ENCODE measurements at places on chromosomes 6 and 20. TPM values are rescaled to one million over a fixed set of nuclear protein-coding genes. Genes with fewer than 3 reads are reported as not detected.

Gene SAMD3
- not detected for total RNA-seq

Gene BEND3
- 1.2 TPM for total RNA-seq

Gene NKAPL
- under 0.01 TPM for total RNA-seq

Gene NXT1
- total RNA-seq = 29.3 TPM

Gene ISM1
- total RNA-seq = under 0.01 TPM

Gene TP53TG5
- total RNA-seq = not detected

DNA sequence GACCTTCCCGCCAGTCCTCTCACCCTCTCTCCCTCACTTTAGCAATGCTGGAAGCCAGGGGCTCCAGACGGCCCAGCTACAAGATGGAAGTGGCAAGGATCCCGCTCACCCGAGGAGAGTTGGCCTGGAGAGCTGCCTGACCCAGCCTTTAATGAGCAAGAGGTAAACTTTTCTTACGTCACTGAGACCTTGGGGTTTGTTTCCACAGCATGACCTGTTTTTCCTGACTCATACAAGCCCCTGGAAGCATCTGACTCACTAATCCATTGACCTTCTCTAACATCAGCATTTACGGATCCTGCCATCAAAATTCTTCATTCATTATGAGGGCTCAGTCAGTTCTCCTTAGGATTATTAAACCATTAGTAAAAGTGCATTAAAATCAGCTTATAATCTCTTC, 120.4 kb downstream of the MYLK4 start:
- DNase-seq = peak; percentile 89

DNA sequence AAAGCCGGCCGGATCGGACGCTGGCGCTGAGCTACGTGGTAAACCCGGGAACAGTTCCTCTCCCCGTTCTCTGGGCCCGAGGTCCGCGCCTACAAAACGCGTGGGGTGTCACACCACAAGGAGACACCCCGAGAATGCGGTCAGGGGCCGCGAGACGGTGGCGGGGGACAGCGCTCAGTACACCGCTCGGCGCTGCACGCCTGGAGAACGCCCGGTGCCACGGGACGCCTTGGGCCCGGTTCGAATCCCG, 670 bp downstream of the NCOA5 start:
- DNase-seq = peak; percentile 47

DNA sequence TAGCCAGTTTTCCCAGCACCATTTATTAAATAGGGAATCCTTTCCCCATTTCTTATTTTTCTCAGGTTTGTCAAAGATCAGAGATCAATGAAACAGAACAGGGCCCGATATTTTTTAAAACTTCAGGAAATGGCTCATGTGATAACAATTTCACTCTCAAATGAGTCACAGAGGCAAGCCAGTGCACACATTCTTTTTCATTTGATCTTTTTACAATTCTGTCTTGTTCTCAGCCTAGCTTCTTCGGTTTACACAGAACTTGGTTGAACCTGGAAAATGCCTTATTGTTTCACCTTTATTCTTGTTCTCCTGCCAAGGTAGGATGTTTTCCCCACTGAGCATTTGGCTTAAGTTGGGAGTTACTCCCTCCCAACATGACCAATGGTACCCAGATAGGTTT, 258.9 kb downstream of the COL12A1 start:
- peak; percentile 6 for DNase-seq

DNA sequence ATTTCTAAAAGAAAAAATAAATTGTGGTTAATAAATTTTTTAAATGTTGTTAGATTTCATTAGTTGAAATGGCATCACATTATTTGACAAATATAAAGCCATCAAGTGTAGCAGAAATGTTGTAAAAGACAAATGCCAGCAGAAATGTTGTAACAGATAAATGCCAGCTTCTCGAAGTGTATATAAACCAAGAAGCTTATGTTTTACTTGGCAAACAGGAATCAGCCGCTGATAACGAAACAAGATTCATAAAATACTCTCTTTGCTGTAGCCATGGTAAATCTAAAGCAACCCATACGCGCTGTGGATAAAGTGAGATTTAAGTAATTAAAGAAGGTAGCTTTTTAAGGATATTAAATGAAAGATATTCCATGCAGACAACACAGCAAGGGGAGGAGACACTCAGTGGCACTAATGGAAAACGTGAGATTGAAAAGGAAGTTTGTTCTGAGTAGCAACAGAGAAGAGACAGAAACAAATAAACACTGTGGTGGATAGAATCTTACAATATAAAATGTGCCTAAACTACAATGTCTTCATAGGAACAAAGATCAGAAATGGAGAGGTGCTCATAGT, 29.6 kb downstream of the BTBD9 start:
- DNase-seq = no peak

DNA sequence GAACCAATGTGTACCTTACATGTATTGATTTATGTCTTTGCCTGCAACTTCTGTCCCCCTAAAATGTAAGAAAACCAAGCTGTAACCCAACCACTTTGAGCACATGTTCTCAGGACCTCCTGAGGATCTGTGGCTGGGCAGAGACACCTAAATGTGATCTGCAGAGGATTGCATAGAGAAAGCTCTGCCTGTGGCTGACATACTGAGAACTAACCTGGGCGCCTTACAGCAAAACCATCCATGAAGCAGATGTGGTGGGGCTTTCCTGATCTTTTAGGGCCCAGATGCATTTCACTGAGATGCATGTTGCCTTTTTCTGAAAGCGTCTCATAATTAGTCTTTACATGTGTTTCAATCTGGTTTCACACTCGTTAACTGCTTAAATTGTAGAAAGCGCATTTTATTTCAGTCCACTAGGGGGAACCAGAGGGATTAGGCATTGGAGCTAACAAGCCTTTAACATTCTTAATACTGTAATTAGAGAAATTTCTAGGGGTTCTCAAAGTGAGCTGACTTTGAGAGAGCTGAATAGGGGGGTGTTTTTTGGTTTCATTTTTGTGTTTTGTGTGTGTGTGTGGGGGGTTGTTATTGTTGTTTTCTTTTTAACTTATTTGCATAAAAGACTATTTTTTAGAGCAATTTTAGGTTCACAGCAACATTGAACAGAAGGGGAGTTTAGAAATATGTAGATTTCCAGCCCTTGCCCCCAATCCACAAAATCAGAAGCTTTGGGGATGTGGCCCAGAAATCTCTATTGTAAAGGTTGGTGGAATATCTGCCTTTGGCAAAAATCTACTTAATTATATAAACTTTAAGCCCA, 50.9 kb upstream of the FAM184A start:
- peak; percentile 68 for DNase-seq

DNA sequence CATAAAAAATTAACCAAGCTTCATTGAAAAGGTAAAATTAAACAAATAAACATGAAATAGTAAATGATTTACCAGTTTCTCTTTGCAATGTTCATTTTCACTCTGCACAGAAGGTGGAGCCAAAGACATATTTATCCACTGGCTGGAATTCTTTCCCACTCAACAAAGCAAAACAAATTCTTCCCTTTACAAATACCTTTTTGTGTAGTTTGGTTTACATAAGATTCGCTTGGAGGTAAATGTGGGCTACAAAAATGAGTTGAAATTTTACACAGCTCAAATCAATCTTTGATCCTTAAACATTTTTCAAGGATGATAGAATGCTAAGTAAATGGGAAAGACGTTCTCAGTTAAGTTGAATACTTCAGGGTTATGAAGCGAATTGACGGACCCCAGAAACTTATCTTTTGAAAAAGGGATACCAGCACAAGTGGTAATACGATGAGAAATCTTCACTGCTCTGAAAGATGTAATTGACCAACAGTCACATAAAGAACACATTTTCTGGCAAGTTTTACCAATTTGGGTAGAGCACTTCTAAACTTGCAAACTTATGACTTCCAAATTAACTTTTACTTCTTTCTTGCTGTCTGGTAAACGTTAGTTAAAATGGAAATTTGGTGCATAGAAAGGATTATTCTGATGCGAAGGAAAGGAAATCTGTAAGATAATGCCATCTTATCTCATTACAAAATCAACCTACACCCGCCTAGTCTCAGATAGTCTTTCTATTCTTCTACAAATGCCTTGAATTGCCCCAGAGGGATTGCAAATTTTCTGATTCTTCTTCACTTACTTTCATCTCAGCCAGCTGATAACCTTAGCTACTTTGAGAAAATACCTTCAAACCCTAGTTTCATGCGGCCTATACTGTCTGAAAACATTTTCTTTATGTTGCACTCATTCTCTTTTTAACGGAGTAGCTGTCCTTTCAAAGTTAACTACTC, 4.7 kb upstream of the GJA1 start:
- peak; percentile 67 for DNase-seq

DNA sequence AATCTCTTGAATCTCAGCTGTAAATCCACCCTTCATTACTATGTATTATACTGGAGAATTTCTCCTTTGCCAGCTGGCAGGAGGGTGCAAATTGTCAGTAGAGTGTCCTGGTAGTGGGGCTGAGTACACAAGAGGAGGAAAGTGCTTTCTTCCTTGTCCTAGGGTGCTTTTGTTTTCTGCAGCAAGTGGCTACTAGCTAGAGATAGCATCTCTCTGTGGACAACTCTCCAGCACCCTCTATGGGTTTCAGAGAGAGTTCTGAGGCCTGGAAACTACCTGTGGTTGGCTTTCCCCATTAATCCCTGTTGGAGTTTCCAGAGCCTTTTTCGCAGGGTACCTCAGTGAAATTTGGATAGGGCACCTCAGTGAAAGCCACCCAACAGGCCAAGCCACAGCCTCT, 422.5 kb upstream of the RGS17 start:
- DNase-seq = no peak

DNA sequence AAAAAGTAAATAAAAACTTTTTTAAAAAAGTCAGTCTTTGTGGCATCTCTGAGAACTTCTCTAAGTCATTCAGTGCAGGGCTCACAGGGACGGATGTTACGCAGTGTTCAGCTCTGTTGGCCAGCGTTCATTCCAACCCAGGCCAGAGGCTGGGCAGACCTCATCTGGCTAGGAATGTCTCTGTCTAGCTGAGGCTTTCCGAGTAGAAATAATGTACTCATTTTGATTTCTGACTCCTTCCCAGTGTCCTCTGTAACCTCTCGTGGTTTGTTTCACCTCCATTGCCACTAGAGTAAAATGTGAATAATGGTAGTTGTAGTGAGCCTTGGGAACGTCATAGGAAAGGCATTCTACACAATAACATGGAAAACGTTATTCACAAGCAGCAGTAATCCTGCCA, 135.1 kb downstream of the TMEM242 start:
- DNase-seq = no peak

DNA sequence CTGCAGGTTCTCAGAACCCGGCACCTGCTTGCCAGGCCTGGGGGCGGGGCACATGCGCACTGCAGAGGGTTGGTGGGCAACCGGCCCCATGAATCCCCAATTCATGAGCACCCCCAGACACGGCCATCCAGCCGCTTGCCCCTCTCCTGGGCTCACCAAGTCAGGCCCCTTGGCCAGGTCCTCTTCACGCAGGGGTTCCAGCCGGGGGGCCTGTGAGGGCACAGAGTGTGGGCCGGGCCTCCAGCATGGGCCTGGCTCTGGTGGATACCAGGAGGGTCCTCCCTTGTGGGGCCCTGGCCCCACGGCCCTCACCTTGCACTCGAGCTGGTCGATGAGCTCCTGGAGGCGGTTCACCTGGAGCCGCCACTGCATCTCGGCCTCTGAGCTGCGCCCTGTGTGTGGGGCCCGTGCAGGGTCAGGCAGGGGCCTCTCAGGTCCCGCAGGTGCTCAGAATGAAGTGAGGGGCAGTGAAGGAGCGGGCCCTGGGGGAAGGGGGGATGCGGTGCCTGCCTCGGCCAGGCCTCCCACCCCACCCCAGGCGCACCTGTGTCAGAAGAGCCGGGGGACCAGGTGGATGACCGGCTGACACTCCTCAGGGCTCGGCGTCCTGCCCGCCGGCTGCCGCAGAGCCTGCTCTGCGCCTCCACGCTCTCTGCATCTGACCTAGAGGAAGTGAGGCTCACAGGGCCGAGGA, 2.6 kb upstream of the C20orf144 start:
- no peak for DNase-seq

DNA sequence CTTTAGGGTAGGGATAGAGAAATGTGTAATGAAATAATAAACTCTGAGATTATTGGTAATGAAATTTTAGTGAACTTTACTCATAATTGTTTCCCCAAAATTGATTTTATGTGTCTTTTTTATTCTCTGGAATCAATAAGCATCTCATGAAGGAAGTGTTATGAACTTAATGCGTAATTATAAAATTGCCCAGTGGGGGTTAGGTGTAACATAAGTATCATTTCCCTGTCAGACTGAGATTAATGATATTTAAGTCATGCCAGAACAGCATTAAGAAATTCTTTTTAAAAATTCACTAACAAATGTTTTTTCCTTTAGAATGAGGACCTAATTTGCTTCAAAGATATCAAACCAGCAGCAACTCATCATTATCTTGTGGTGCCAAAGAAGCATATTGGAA, 10.0 kb downstream of the HINT3 start:
- DNase-seq = no peak

- no peak for DNase-seq
These were observed 269.7 kb downstream of the PRL start for GRCh38 chr6:22027040-22027725.

GRCh38 chr6:44942798-44943197, 385.3 kb upstream of the RUNX2 start:
- no peak for DNase-seq

GRCh38 chr6:145015739-145016558, 719.4 kb downstream of the EPM2A start:
- DNase-seq = peak; percentile 29

- no peak for DNase-seq
These were observed 11.4 kb downstream of the HECA start for GRCh38 chr6:139146317-139146726.

- DNase-seq = no peak
These were observed 39.7 kb upstream of the COL10A1 start for GRCh38 chr6:116165596-116165995.

- peak; percentile 49 for DNase-seq
These were observed 279.7 kb downstream of the UST start for GRCh38 chr6:149026530-149026942.

DNA sequence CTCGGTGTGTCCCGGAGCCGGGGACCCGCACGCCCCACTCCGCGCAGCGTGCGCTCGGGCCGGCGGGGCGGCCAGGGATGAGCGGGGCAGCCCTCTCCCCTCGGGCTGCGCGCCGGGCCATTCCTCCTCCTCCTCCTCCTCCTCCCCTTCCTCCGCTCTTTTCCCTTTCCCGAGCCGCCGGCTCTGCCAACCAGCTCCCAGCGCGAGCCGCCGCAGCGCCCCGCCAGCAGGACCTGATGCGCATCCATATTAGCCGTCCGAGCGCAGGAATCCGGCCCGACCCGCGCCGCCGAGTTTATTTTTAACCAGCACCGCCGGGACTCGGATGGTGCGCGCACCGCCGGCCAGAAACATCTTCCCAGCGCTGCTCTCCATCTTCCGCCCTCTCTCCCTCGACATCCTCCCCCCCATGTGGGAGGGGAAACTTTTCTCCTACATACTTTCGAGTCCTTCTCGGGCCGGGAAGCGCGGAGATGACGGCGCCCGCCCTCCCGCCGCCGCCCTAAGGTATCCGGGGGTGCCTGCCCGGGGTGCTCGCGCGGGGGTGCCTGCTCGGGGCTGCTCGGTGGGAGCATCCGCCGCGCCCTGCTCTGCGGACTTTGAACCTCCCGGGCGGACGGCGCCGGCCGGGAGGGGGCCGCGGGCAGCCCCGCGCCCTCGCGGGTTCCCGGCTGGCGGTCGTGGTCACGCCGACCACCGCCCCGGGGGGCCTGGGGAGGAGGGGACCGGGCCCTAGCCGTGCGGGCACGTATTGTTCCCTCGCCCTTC, 619 bp downstream of the RREB1 start:
- DNase-seq = no peak
